H1 (cell line): ENCODE measurements at places on chromosomes 16 and 17. TPM values are rescaled to one million over a fixed set of nuclear protein-coding genes. Genes with fewer than 3 reads are reported as not detected.

DNA sequence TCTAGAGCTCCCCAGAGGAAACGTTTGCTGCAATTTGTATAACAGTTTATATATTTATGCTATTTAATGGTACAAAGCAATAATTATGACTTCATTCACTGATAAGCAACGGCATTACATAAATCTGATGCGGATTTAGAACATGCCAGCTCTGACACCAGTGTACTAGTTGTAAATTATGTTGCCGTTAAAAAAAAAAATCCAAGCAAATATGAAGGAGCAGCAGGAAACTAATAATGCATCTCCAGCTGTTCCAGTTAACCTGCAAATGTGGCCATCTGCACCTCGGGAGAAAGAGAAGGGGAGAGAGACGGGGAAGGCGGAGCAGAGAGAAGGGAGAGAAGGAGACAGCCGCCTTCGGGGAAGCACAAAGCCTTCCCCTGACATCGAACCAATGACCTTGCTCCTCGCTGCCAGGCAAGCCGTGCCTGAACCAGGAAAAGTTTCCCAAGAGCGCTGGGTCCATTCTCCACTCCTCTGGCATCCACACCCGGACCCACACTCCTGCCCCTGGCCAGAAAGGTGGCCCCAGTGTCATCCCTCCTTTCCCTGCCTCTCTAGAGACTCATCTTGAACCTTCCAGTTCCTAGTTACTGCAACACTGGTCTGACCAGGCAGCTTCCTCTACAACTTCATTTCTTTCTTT is 174.8 kb downstream of the C16orf78 start:
- H3K4me3 ChIP-seq: no peak overlapping the region
- H3K36me3 ChIP-seq: no peaks in the 10 kb centered on the region
- no peaks in the 10 kb centered on the region for H3K4me1 ChIP-seq
- H3K27ac ChIP-seq: no peak overlapping the region
- H3K27me3 ChIP-seq: no peaks in the 10 kb centered on the region

DNA sequence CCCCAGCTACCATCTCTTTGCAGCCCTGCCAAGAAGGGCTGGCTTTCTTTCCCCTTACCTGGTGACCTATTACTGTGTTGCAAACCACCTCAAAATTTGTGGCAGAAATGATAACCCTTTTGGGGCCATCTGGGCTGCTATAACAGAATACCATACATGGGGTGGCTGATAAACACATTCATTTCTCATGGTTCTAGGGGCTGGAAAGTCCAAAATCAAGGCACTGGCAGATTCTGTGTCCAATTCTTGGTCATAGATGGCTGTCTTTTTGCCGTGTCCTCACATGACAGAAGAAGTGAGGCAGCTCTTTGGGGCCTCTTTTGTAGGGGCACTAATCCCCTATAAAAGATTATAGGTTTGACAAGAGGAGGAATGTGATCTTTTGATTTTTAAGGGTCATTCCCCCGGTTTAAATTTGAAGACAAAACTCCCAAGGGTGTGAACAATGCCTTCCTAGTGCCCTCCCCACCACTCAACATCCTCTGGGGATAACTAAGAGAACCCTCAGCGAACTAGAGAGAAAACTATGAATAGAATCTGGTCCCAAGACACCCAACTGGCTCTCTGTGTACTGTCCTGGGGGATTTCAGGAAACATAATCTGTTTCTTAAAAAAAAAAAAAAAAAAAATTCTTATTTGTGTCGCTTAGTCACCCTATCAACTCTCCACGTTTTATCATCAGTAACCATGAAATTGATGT is 1.7 kb upstream of the METTL22 start:
- no peak overlapping the region for H3K27ac ChIP-seq
- H3K4me1 ChIP-seq: no peaks in the 10 kb centered on the region
- no peak for DNase-seq
- no peaks in the 10 kb centered on the region for H3K27me3 ChIP-seq
- peaks cover 5% of the 10 kb centered on the region; the same call in 1 of the 2 replicates for H3K36me3 ChIP-seq

DNA sequence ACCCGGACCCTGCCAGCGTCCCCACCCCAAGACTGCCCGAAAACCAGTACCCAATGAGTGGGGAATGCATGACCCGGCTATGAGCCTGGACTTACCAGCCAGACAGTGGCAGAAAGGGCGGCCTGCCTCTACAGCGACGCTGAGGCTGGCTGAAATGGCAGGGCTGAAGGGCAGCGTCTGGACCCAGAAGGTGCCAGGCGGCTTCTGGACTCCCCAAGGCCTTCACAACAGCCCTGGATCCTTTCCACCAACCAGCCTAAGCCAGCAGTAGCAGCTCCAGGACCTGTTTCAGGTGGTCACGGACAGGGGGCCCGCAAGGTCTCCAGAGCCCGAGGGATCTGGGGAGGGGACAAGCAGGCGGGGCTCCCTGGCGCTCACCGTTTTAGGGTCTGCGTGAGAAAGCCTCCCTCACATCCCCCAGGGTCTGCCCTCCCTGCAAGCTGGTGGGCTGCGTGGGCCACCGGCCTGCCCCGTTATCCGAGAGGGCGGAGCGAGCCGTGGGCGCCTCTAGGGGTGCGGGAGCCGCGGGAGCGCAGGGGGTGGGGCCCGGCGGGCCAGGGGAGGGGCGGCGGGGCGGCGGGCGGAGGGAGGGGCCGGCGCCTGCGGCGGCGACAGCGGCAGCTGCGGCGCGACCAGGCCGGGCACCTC is at the start of gene RIPOR1:
Gene RIPOR1 (plus strand): TSS at position 608 of the 648 bp plus-strand sequence. CDS start 9,618 bp downstream, outside the sequence.
- peak within 1 kb of the TSS; percentile 32 for H3K4me3 ChIP-seq
- H3K27me3 ChIP-seq: peaks cover 58% of the 10 kb centered on the region

GRCh38 chr17:29561554-29562517 is 5.0 kb downstream of the ABHD15 start:
- no peak for DNase-seq
- no peaks in the 10 kb centered on the region for H3K4me1 ChIP-seq
- H3K27ac ChIP-seq: no peak overlapping the region
- peaks cover 28% of the 10 kb centered on the region for H3K27me3 ChIP-seq

DNA sequence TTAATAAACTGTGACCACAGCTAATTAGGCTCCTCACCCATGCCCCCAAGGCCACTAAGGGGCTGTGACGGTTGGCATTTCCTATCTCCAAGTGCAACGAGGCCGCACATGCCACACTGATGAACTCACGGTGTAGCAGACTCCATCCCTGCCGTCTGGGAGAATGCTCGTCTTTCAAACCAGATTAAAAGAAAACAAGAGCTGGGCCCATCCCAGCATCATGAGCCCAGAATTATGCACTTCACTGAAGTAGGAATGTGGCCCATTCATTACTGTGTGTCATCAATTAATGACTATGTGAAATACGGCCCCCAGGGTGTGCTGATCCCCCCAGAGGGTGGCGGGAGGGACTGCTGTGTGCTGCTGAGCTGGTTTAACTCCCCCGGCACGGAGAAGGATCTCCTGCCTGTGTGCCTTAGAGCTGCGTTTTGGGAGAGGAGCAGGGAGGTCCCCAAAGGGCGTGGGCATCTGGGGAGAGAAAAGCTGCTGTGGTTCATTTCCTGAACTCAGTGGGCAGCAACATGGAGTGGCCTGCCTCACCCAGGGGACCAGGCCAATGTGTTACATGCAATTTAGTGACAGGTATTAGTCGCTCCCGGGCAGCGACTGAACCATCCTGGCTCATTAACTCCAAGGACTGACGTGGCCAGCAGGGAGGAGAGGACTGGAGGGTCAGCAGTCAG is 194.5 kb downstream of the FOXL1 start:
- H3K27me3 ChIP-seq: no peaks in the 10 kb centered on the region; the same call in 1 of the 2 replicates
- no peaks in the 10 kb centered on the region for H3K36me3 ChIP-seq
- no peaks in the 10 kb centered on the region; the same call in 1 of the 2 replicates for H3K4me1 ChIP-seq
- DNase-seq: no peak
- no peak overlapping the region for H3K4me3 ChIP-seq

- DNase-seq: no peak
- peak within 1 kb of the TSS; percentile 34 for H3K4me3 ChIP-seq
- H3K27ac ChIP-seq: no peak within 1 kb of the TSS
- no peaks in the 10 kb centered on the region for H3K36me3 ChIP-seq
- peaks cover 35% of the 10 kb centered on the region for H3K4me1 ChIP-seq
- H3K27me3 ChIP-seq: peaks cover 25% of the 10 kb centered on the region
Observed at GRCh38 chr17:39667945-39668924, at the start of gene PNMT. TSS of gene PNMT (plus strand) at chr17:39668453. CDS start at chr17:39668476, 23 bp downstream.

DNA sequence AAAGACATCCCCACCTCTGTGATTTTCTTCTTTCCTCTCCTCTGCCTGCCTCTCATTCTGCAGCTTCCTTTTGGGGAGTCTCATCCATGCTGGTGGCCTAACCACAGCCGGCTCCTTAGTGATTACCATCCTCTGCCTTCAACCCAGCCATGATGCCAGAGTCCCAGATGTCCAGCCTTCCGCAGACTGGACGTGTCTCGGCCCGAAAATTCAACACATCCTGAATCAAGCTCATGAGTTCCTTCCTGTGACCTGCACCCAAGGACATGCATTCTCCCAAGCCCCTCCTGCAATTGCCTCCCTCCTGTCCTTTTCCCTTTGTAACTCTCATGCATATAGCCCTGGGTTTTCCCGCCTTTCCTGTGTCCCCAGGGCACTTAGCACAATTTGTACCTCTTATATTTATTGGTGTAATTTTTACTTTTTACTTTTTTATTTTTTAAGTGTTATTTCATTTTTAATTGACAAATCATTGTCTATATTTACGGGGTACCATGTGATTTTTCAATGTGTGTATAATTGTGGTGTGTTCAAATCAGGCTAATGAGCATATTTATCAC is 1.2 kb upstream of the SLC13A5 start:
- DNase-seq: no peak
- peaks cover 12% of the 10 kb centered on the region for H3K4me1 ChIP-seq
- H3K4me3 ChIP-seq: peak overlapping the region; percentile 39
- H3K27ac ChIP-seq: no peak overlapping the region
- peaks cover 32% of the 10 kb centered on the region for H3K27me3 ChIP-seq
- no peaks in the 10 kb centered on the region for H3K36me3 ChIP-seq

- H3K36me3 ChIP-seq: no peaks in the 10 kb centered on the region
- no peak for DNase-seq
- H3K4me1 ChIP-seq: no peaks in the 10 kb centered on the region
- H3K27ac ChIP-seq: peak overlapping the region; percentile 97
- H3K27me3 ChIP-seq: no peaks in the 10 kb centered on the region
Observed at GRCh38 chr16:24539850-24540601, 660 bp downstream of the RBBP6 start.

The CCL4L2 gene
- not detected in 2 replicates for total RNA-seq

The PYY gene
- total RNA-seq: 0.42 and 0.93 TPM in 2 replicates
